Heart left ventricle (tissue), 16 donors: ENCODE measurements at places on chromosomes 3 and 15.

DNA sequence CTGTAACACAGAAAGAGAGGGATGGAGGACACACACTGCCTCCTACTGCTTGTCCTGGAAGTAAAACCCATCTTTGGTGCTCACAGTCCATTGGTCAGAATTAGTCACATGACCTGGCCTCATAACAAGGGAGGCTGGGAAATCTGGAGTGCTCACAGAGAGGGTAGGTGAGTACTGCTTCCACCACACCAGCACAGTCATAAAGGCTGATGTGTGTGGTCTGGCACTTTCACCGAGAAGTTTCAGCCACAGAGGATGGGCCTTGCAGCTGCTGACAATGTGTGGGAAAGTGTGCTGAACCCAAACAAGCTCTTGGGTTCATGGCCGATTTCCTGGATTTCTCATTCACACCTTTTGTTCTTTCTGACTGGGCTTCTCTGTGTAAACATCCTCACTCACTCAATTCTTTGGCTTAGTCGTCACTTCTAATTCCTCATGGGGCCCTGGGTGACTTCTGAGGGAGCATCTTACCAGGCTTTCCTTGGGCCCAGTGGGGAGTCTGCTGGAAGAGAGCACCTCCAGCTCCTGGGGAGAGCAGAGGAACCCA is 100.7 kb downstream of the ASB7 start:
- no peak for DNase-seq
- no peaks in the 10 kb centered on the region for H3K4me1 ChIP-seq
- no peak overlapping the region for H3K4me3 ChIP-seq
- H3K27me3 ChIP-seq, result no peaks in the 10 kb centered on the region
- H3K27ac ChIP-seq, result no peak overlapping the region
- no peaks in the 10 kb centered on the region for H3K36me3 ChIP-seq

GRCh38 chr3:63245726-63246241 is 32.3 kb upstream of the SYNPR start:
- no peak for DNase-seq
- H3K27ac ChIP-seq, result no peak overlapping the region
- no peaks in the 10 kb centered on the region for H3K27me3 ChIP-seq
- H3K4me1 ChIP-seq, result no peaks in the 10 kb centered on the region
- H3K4me3 ChIP-seq, result no peak overlapping the region
- no peaks in the 10 kb centered on the region for H3K36me3 ChIP-seq

DNA sequence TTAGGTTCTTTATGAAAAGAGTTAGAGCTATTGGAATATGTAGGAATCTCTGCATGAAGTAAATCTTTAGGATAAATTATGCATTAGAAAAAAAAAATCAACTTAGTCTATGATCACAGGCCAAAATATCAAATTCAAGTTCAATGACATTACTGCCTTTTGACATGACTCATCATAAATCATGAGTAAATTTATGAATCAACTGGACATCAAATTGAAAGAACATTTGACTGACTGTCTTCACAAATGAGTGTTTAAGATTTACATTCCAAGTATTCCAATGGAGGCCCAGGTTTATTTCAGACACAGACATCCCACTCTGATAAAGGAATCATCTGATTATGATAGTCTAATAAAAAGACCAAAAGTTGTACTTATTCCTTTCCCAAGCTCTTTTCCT is 192.8 kb upstream of the TTC14 start:
- no peaks in the 10 kb centered on the region for H3K4me1 ChIP-seq
- H3K4me3 ChIP-seq, result no peak overlapping the region
- no peaks in the 10 kb centered on the region for H3K27me3 ChIP-seq
- no peak for DNase-seq
- no peaks in the 10 kb centered on the region for H3K36me3 ChIP-seq

- no peaks in the 10 kb centered on the region for H3K27me3 ChIP-seq
- no peak for DNase-seq
- peak overlapping the region; percentile 29 for H3K27ac ChIP-seq
Observed at GRCh38 chr3:157127831-157128767, 31.8 kb downstream of the CCNL1 start.

DNA sequence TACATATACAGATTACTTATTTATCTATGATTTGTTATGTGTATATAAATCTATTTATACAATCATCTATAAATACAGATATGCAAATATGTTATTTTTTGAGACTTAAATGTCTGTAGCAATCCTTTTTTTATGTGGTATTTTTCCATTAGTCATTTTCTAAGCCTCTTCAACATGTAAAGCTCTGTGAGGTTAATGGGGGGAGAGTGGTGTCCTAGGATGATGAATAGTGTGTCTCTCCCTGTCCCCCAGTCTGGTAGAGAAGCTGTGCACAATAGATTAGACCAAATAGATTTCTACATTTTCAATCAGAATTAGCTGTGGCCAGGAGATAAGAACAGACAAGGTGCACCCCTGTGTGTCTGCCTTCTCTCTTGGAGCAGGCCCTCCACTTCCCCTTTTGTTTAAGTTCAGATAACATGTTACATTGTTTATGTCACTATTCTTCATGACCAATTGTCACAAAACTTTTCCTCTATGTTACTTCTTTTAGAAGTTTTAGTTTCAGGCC is 453.9 kb downstream of the LPP start:
- no peak for DNase-seq
- no peaks in the 10 kb centered on the region for H3K4me1 ChIP-seq
- H3K36me3 ChIP-seq, result peaks cover 10% of the 10 kb centered on the region
- no peaks in the 10 kb centered on the region for H3K27me3 ChIP-seq
- H3K4me3 ChIP-seq, result no peak overlapping the region
- H3K27ac ChIP-seq, result no peak overlapping the region
